MV-4-11 (cell line): ENCODE measurements at places on chromosomes 12 and 14.

- no peak for DNase-seq
Observed at GRCh38 chr12:70660620-70661219, 23.5 kb upstream of the PTPRB start.

DNA sequence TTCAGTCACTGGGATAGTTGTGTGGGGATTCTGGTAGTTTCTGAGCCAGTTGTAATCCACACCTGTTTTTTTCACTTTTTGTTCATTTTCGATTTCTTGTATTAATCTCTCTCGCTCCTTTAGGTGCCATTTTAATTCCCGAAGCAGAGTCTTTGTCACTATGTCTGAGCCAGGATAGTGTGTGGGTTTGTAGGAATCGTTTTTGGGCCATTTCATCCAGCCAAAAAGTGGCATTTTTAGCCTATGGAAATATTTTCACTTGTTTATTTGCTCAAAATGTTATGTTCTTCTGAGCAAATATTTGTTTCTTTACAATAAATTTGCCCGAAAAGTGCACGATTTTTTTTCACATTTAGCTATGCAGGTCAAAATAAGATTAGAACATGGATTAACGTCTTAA is 867 bp downstream of the RD3L start:
- no peak for DNase-seq

GRCh38 chr12:108342985-108343384 is 3.9 kb upstream of the CMKLR1 start:
- no peak for DNase-seq

DNA sequence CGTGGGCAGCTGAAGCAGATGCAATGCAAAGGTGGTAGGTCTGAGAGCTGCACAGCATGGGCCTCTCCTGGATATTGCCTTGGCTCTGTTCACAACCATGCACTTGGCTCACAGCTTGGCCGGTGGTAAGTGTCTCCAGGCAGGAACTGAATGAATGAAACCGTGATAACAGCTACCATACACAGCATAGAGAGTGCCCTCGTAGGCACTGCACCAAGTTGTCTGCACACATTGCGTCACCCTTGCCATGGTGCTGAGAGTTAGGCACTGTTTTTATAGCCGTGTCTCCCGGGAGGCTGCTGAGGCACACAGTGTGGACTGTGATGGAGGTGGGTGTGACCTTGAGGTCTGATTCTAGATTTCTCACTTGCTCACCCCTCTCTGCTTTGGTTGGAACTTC is 157.6 kb upstream of the VASH1 start:
- DNase-seq: no peak

- DNase-seq: no peak
Observed at GRCh38 chr12:28034271-28034670, 61.7 kb upstream of the PTHLH start.

DNA sequence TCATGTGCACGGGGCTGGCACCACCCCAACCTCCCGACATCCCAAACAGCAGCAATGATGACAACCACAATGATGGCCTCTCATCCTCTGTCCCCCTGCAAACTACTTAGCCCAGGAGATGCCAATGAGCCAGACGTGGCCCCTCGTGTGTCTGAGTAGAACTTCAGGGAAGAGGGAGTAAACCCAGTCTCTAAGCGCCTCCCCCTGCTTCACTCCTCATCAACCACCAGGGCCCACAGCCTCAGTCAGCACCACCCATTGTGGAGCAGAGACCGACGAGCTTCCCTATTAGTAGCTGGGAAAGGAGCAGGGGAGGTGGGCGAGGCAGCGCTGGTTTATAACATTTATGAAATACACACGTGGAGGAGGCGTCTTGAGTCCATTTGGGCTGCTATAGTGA is 182.7 kb upstream of the SFSWAP start:
- DNase-seq: no peak

- DNase-seq: no peak
Observed at GRCh38 chr12:111893287-111893686, 51.3 kb downstream of the MAPKAPK5 start.

GRCh38 chr14:50677527-50678063 is 9.5 kb upstream of the SAV1 start:
- peak; percentile 87 for DNase-seq

GRCh38 chr14:35883677-35884293 is 57.6 kb downstream of the BRMS1L start:
- DNase-seq: peak; percentile 12

GRCh38 chr12:68180792-68181744 is 21.5 kb upstream of the IFNG start:
- peak; percentile 77 for DNase-seq

- DNase-seq: peak; percentile 58
Observed at GRCh38 chr14:95523815-95524448, 7.5 kb upstream of the SYNE3 start.

- DNase-seq: no peak
Observed at GRCh38 chr12:49201595-49202295, 12.9 kb upstream of the TUBA1A start.

- DNase-seq: no peak
Observed at GRCh38 chr12:61220337-61220736, 1039.9 kb upstream of the USP15 start.

GRCh38 chr12:53065975-53066931 is 12.9 kb downstream of the SPRYD3 start:
- peak; percentile 8 for DNase-seq

- DNase-seq: peak; percentile 20
Observed at GRCh38 chr14:22819151-22819988, 4.1 kb upstream of the SLC7A7 start.

- peak; percentile 7 for DNase-seq
Observed at GRCh38 chr12:76790564-76791552, 26.9 kb downstream of the ZDHHC17 start.

DNA sequence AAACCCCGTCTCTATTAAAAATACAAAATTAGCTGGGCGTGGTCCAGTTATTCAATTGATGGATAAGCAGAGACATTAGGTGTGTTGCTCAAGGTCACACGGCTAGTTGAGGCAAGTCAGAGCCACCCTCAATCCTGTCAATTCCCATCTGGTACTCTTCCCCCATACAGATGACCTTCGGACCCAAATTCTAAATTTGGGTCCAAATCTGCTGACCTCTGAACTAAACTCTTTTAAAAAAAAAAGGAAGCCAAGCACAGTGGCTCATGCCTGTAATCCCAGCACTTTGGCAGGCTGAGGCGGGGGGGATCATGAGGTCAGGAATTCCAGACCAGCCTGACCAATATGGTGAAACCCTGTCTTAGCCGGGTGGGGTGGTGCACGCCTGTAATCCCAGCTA is 23.9 kb downstream of the GCN1 start:
- DNase-seq: no peak

DNA sequence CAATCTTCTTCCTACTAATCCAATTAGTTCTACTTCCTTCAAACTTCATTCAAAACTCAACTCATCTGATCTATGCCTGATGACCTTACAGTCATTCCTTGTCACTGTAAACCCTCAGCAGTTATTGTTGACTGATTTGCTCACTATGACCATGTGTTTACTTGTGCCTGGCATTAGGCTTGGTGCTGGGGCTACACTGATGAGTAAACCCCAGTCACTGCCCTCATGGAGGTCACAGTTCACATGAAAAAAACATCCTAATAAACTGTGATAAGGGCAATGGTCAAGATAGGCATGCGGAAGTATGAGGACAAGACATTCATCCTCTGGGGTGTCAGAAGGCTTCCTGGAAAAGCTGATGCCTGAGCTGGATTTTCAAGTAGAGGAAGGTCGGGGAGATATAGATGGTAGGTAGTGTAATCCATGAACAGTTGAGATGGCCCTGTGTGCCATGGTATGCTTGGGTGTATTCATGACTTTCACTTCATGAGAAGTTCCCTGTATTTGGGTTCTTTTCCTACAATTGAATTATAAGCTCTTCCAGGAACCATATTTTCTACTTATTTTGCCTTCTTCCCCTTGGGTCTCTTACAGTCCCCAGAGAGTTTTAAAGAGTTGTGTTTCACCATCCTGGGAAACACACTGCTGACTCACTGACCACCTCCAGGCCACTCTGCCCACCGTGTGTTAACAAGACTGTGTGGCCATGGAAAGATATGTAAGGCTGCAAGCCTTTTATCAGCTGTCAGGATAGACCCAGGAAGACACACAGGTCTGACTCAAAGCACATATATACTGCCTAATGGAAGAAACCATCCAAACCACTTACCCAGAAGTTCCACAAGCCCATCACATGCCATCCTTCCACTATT is 38.7 kb upstream of the DUSP6 start:
- DNase-seq: peak; percentile 61

DNA sequence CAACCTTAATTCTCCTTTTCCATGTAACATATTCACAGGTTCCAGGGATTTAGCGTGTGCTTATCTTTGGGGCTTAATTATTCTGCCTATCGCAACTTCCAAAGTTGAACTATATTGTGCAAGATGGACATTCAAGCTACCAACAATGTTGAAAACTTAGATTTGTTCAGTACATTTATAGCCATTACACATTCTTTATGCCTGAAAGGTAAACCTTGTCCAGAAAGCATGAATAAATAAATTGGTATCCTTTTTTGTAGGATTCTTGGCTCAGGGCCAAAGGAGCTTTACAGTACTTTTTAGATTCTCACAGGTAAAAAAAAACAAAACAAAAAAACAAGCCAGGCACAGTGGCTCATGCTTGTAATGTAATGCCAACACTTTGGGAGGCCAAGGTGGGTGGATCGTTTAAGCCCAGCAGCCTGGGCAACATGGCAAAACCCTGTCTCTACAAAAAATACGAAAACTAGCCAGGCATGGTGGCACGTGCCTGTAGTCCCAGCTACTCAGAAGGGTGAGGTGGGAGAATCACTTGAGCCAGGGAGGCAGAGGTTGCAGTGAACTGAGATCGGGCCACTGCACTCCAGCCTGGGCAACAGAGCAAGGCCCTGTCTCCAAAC is 3.3 kb downstream of the C12orf56 start:
- no peak for DNase-seq
